ENCODE measurements at places on chromosomes 5 and 9.

DNA sequence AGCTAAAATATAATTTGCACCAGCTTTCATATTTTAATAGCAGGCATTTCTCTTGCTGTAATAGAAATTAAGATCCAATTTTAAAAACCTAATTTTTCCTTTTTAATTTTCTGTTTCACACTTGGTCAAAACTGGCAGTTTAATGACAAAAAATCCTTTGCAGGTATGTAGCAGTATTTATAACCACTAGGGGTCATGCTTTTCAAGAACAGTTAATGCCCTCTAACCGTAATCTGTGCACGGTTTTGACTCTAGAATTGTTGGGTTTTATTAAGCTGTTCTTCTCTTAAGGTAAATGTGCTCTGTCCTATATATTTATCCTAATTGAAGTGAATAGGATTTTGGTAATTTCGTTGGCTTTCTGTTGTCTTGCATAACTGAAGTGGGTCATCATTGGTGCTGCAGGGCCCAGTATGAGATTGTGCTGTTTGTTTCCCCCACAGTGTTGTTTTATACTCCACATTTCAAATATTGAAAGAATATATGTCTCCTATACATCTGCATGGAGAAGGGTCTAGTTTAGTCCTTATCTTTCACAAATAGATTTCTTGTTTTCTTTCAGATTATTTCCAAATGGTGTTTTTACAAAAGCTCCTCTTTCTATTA, 107.4 kb downstream of the SCAMP1 start:
- DNase-seq = peak; percentile 38

DNA sequence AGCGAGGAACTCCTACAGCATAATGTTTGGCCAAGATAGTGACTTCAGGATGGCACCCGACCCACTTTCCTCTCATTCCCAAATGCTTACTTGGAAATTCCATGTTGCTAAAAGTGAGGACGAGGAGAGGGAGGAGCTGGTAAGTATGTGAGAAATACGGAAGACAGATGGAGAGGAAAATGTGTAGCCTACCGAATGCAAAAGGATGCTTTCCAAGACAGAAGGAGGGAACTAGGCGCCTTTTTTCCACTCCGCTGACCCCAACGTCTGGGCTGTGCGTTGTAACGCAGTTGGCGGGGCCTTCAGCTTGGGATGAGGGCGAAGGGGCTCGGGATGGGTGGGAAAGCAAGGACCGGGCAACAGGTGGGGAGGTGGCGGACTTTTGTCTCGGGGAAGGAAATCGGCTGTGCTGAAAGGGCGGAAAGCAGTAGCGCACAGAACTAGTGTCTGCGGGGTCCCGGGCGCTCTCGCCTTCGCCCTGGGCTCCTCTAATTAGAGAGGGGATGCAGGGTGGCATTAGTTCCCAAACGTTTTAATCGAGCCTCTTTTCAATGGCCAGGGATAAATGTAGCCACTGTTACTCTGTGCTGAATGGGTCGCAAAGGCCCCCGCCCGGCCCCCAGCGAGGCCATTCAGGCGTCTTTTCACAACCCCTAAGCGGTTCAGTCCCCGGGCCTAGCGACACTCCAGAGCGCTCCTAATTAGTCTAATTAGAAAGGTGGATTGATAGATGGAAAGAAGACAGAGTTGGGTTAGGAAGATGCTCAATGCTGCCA, 12.6 kb downstream of the FOXD1 start:
- no peak for DNase-seq

DNA sequence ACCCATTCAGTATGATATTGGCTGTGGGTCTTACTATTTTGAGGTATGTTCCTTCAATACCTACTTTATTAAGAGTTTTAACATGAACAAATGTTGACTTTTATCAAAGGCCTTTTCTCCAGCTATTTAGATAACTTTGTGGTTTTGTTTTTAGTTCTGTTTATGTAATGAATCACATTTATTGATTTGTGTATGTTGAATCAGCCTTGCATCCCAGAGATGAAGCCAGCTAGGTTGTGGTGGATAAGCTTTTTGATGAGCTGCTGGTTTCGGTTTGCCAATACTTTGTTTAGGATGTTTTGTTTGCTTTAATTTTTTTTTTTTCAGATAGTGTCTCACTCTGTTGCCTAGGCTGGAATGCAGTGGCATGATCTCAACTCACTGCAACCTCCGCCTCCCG, 609.0 kb upstream of the COX7C start:
- DNase-seq = no peak

DNA sequence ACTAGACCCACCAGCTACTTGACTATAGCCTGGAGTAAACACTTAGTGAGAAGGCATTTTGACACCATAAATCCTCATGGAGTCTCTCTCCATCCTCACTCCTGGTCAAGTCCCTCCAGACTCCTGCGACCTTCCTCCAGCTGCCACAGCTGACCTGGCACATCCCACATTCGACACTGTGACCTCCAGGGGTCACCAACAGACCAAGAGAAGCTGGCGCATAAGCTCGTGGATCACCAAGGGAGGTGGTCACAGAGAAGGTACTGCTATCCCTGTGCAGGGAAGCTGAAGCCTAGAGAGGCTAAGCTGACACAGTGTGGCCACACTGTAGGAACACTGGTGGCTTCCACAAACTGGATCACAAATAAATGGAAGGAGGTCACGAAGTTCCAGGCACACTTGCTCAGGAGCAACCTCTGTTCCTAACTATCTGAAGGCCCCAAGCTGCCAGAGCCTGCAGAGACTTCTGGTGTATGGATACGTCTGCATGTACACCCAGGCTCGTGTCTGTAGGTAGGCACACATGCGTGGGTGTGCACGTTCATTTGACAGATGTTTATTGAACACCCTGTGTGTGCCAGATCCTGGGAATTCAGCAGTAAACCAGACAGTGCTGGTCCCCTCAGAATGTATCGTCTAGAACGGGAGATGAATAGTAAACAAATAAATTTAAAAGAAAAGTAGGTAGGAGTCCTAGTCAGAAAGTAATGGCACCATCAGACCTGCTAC, 104.4 kb downstream of the C5orf15 start:
- no peak for DNase-seq

DNA sequence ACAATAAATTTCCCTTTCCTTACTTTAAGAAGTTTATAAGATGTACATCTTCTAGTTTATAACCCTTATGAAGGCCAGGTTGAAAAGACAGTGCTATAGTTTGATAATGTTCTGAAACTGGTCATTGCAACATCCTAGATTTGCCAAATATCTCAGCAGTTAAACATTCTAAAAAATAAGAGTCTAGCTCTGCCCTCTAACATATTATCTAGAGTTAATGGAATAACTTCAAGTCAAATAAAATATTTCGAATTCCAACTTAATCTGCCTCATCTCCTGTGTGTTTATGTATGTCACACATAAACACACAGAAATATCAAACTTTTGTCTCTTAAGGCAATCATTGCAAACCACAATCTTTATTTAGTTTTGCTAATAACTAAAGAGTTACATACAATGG, 796.6 kb downstream of the TLE1 start:
- DNase-seq = no peak

GRCh38 chr9:99466104-99466503, 244.0 kb downstream of the SEC61B start:
- DNase-seq = no peak

GRCh38 chr5:624118-624950, 12.2 kb downstream of the CEP72 start:
- no peak for DNase-seq

DNA sequence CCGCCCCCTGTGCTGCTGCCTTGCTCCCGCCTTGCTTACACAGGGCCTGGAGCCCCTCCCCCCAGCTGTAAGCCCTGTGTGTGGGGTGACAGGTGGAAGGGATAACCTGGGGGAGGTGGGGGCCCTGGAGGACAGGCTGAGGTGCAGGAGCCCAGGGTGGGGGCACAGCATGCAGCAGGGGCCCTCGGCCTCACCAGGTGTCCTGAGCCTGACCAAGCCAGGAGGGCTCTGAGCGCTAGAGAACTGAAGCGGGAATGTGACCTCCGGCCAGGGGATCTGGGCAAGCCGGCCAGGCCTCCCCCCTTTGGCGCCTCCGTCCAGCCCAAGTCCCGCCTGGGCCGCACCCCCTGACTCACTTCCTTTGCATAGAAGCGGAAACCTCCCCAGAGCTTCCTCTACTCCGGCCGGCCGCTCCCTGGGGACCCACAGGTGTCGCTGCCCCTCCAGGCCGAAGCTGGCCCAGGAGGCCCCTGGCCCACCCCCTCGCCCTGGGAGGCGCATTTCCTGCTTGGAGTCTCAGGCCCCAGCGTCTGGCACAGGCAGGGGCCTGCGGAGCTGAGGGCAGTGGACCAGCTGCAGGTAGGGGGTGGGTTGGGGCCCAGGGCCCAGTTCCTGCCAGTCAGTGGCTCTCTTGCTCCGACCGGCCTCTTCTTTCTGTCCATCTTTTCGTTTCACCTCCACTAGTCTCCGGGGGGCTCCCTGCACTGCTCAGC, at the start of gene TOR4A:
TSS of gene TOR4A (plus strand) at position 398 of the 713 bp plus-strand sequence. CDS start 964 bp downstream, outside the sequence.
- peak; percentile 97 for DNase-seq

- DNase-seq = no peak
These were observed 452.1 kb upstream of the MPDZ start for GRCh38 chr9:13731637-13732036.

GRCh38 chr5:172541099-172541772, 86.9 kb upstream of the SH3PXD2B start:
- no peak for DNase-seq

Data from foreskin fibroblast (primary cell).